A549 treated with dexamethasone at 1 μM for 4 hours (cell line): ENCODE measurements at places on chromosomes 3 and 15. TPM values are rescaled to one million over a fixed set of nuclear protein-coding genes. Genes with fewer than 3 reads are reported as not detected.

Gene RPL35A
- total RNA-seq = 849 to 1,207 TPM (median 889 TPM) in 5 replicates

Gene NANOGP8
- not detected in 5 replicates for total RNA-seq

Gene CPNE4
- 4.7 to 6.7 TPM (median 5.4 TPM) in 5 replicates for total RNA-seq

Gene GPR149
- total RNA-seq = not detected in 5 replicates

Gene PLS1
- 9.6 to 12.7 TPM (median 10.8 TPM) in 5 replicates for total RNA-seq

Gene EEF1AKMT4
- 8.6 to 11.5 TPM (median 10.0 TPM) in 5 replicates for total RNA-seq

Gene C15orf62
- total RNA-seq = 0.04 to 0.10 TPM (median 0.05 TPM) in 3 of 5 replicates, not detected in the others
